Umbilical cord (tissue), 2 donors: ENCODE measurements at places on chromosomes 5 and 9.

GRCh38 chr5:132483101-132483500, 7.5 kb downstream of the IRF1 start:
- no peak for DNase-seq

DNA sequence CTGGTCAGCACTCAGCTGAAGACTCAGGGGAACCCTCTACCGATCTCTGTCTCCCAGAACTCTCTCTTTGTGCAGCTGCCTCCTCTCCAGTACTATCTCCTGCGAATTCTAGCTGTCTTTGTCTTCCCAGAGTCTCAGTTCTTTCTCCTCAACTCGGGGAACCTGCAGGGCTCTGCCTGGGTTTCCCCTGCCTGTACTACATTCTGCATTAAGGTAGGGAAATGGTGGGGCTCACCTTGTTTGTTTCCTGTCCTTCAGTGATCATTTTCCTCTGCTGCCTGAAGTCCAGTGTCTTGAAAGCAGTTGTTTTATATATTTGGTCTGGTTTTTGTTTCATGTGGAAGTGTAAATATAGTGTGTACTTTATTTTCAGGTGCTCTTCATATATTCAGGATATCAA, 43.1 kb upstream of the IGFBPL1 start:
- no peak for DNase-seq

DNA sequence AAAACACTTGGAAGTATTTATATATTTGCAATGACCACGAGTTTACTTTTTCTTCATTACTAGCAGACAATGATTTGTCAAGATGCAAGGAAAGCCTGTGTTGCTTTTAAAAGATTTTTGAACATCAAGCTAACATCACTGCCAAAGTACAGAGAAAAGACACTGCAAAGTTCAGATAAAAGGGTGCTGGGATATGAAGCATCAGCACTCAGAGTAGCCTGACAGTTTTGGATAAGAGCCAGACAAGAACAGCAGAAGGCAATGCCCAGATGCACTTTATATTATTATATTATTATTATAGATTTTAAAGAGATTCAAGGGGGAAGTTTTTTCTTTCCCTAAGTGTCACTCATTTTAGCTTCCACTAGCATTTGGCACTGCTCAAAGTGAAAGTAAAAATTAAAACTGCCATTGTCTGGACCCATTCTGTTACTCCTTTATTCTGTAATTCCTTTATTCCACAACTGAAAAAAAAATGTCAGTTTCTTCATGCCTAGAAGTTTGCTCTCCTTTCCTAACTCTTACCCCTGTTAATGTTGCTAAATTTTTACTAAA, 240.6 kb downstream of the EFNA5 start:
- DNase-seq: peak; percentile 83

DNA sequence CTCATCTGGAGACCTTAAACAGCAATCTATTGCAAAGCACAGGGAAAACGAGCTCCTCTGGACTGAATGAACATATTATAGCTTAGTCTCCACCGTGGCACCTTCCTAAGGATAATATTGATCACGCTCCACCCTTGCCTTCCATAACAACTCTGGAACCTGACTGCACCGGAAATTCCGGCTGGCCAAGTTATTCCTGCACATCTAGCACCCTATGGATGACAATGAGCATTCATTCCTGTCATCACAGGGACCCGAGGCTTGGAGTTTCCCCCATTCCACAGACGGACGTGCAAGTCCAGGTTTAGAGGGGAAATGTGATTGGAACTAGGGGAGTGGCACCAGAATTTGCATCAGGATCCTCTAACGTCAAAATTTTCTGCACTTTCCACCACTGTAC, 27.5 kb downstream of the STK10 start:
- DNase-seq: no peak

DNA sequence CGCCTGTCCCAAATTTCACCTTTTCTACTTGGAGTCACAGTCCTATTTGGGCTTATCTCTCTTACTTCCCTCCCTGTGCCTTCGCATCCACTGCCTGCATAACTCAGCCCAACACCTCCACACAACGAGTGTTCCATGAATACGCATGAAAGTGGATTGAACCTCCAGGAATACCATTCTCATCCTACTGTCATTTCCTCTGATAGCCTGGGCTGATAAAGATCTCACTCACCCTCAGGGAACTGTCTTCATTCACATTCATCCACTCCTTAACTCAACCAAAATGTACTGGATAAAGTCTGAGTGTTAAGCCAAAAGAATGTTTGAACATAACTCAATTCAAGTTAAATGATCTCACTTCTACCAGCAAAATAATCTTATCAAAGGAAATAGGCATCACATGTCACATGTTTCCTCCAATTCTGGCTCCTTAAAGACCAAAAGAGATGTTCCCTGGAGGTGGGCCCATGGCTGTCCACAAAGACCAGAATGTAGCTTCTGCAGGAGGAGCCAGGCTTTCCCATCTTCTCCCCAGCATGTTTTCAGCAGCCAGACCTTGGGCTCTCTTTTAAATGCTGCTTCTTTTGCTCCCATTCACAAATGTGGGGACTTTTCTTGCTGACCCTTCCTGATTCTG, 28.4 kb upstream of the TRIO start:
- no peak for DNase-seq
